ENCODE measurements at places on chromosomes 6 and 20.
A peak's percentile ranks its signal among the peaks of the same experiment; 100 is the strongest.

DNA sequence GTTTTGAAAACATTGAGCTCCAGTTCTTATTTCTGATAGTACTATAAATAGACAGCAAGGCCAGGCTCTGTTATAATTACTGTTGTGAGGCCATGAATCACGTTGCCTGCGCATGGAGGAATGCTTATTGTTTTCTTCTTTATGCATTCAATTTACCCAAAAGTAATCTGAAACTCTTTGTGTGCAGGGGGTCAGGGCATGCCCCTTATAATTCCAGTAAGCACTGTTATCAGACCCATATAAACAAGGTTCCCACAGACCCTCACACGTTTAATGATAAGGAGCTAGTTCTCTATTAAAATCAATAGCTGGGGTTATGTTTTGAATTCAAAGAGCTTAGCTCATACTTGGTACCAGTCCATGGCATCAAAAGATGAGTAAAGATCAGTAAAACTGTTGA lies 174.8 kb upstream of the ARG1 start:
- no peak for DNase-seq

DNA sequence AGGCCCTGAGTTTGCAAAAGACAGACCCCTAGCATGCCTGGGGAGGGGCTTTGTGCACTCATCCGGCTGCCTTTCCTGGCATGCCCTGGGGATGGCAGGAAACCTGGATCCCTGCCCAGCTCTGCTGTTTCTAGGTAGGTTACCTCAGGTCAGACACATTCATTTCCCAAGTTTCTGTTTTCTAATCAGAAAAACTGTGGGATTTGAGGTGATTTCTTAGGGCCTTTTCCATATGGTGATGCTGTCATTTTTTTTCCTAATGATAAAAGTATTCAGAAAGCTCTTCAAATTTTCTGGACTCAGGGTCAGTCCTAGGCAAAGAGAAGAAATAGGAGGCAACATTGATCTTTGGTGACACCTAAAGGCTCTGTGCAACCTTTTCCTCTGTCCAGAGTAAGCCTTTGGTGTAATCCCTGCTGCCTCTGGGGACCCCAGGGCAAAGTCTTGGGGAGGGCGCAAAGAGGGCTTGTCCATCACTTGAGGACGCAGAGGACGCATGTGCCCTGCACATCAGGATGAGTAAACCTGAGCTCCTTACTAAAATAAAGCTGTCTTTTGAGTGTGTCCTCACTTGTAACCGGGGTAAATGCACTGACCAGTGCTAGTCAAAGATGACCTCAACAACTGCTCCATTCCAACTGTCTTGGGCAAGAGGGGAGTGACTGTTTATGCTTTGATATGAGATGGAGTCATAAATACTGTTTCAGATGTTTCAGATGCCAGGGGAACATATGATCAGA lies 13.5 kb upstream of the TRAM2 start:
- no peak for DNase-seq

- DNase-seq: no peak
Observed at GRCh38 chr6:142635130-142635529, 309.8 kb downstream of the HIVEP2 start.

DNA sequence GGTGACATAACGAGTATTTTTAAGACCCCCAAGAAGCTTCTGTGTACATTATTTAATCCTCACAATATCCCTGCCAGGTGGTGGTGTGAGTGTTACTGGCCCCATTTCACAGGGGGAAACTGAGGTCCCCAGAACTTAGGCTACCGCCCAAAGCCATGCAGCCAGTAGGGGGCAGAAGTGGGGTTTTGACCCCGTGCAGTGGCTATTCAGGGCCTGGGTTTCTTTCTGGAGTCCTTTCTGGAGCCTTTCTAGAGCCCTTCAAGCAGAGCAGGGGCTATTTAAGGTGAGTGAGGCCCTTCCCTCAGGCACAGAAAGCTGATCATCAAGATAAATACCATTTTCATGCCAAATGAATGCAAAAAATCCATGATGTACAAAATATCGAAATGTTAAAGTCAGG lies 59.0 kb downstream of the CTCFL start:
- no peak for DNase-seq

- no peak for DNase-seq
Observed at GRCh38 chr6:45757443-45758130, 258.1 kb downstream of the CLIC5 start.

DNA sequence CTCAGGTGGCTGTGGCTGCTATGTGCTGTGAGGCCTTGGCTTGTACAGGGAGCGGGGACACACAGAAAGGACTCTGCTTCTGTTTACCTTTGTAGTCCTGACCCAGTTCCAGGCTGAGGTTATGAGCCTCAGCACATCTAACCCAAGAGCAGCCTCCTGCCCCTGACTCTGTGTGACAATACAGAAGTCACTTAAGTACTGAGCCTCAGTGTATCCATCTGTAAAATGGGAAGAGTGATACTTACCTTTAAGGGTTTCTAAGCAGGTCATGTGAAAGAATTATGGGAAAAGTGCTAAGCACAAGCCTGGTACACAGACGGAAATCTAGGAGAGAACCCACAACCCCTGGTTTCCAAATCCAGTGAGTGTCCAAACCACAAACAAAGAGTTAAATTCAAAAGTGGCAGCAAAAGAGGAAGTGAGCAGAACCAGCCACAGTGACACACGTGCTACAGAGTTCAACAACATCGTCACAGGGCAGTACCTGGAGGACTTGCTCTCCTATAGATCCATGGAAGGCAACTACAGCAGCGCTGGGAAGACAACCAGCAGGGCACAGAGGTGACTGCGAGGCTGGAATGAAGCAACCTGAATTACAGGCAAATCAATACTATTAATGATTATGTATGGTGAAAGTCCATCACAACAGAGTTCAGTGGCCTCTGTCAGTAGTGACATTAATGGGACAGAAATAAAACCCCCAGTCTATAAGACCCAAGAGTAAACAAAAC lies 12.5 kb downstream of the TRIM26 start:
- DNase-seq: no peak

GRCh38 chr6:15297895-15298590 lies 52.2 kb downstream of the JARID2 start:
- DNase-seq: no peak

GRCh38 chr6:1903780-1904465 lies 294.2 kb downstream of the FOXC1 start:
- DNase-seq: no peak

- DNase-seq: no peak
Observed at GRCh38 chr20:11205769-11206362, 532.1 kb upstream of the JAG1 start.

DNA sequence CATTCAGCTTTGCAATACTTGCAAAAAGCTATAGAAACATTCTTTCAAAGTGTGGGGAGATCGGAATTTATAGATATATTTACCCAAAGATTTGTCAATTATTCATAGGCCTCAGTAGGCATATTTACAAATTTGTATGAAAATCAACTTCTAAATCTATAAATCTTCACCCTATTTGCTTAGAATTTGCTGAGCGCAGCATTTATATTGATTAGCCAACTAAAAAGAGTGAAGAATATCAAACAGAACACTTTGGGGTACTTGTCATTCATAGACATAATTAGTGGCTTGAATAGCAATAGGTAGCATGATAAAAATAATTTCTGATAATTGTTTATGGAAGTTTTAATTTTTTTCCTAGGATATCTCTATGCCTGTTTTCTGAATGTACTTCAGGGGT lies 244.5 kb upstream of the SLC35B3 start:
- no peak for DNase-seq

GRCh38 chr20:20492521-20493332 lies 124.8 kb downstream of the INSM1 start:
- no peak for DNase-seq

- DNase-seq: peak; percentile 53
Observed at GRCh38 chr20:59782986-59783640, 150.3 kb downstream of the SYCP2 start.

DNA sequence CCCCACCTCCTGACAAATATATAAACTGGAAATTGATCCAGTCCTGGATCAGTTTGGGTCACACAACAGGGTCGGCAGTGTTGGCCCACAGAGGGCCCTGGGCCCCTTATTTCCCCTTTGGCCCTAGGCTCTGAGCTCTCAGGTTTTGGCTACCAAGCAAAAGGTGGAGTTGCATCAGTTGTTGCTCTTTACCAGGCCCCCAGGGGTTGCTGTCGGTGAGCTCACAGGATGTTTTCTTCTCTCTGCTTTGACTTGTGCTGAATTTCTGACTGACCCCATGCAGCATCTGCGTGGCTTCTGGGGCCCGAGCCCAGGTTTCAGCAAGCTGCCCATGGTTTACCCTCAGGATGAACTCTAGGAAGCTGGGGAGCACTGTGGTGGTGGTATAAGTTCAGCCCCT lies 44.6 kb downstream of the PPARD start:
- DNase-seq: no peak

DNA sequence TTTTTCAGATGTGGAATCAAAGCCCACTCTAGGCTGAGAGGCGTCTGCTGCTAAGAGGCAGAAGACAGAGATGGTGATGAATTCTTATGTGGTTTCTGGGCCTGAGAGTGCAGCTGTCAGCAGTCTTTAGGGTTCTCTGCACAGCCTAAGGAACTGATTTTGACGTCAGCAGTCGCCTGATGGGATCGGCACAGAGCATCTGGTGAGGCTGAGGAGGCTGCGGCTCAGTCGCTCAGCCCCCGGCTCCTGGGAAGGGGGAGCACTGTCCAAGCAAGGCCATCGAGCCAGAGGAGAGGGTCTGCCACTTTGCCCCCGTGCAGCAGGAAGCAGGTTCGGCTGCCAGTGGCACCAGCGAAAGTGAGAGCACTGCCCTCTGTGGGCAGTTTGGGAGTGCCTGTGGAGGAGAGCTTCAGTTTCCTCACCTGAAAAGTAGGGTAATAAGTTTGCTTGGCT lies 92.5 kb downstream of the TCP11 start:
- DNase-seq: no peak

DNA sequence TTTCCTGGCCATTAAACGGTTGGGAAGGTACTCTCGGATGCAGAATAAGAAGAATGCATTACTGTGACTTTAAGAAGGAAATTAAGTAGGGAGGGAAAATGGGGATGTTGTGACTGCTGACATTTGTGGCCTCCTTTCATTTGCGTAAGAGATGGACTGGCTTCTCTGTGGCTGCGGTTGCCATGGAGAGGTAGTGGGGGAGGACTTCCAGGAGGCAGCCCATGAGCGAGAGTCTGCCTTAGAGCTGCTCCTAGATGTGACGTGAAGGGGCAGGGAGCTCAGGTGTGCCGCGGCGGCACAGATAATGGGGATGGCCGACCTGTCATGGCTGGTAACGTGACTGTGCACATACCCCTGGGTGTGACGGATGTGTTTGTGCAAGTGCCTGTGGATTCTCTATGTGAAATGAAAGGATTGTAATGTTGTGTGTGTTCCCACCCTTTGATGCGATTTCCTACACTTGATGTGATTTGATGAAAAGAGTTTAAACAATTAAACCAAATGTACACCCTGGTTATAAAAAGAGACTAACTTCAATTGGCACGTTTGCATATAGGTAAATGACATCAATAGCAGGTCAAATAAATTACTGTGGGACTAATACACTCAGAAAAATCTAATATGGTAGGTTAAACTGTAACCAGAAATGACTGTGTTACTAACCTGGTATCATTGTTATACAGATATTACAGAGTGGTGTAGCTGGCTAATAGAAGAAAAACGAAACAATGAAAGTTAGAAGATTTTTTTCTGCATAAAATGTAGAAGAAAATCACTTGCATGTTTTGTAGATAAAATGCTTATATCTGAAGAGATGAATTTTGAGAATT lies 48.9 kb downstream of the HIVEP1 start:
- DNase-seq: peak; percentile 78

GRCh38 chr20:50312682-50313521 lies 122.3 kb downstream of the CEBPB start:
- DNase-seq: no peak

DNA sequence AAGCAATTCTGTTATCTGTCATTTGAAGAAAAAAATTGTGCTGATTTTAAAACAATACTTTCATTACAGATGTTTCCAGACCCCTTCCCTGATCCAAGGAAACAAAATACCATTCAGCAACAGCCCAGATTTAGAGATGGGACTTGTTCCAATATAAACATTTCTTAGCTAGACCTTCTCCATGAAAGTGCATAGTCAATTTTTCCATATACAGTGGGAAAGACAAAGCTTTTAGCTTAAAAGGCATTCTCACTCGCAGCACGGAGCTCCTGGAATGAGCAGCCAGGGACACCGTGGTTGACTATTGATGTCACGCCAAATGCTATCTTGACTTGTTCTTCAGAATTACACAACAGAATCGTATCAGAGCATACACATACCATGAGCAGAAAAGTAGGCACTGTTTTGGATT lies 21.5 kb downstream of the LAMA4 start:
- DNase-seq: no peak

- DNase-seq: no peak
Observed at GRCh38 chr20:20546402-20546801, 166.0 kb downstream of the RALGAPA2 start.

- no peak for DNase-seq
Observed at GRCh38 chr20:39534846-39535245, 572.7 kb downstream of the DHX35 start.

DNA sequence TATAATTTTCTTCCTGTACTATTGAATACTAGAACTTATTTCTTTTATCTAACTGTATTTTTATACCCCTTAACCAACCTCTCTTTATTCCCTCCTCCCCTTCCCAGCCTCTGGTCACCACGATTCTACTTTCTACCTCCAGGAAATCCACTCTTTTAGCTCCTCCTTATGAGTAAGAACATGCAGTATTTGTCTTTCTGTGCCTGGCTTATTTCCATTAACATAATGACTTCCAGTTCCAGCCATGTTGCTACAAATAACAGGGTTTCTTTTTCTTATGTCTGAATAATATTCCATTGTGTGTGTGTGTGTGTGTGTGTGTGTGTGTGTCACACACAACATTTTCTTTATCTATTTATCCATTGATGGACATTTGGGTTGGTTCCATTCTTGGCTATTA lies 152.3 kb upstream of the OLIG3 start:
- DNase-seq: no peak

DNA sequence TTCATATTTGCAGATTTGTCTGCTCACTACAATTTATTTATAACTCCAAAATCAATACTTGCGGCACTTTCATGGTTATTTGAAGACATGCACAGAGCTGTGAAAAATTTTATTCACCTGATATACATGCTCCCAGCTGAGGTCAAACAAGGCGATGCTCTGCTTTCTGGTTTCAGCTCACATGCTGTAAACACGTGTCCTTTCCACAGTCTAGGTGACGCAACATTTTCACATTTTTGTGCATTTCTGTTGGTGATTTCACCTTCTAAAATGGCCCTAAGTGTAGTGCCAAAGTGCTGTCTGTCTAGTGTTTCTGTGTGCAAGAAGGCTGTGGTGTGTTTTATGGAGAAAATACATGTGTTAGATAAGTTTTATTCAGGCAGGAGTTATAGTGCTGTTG lies 650.5 kb downstream of the RNF144B start:
- no peak for DNase-seq

- DNase-seq: no peak
Observed at GRCh38 chr20:62357187-62357667, 9.9 kb downstream of the LAMA5 start.

Measured in activated CD4-positive, alpha-beta T cell treated with anti-CD3 and anti-CD28 coated beads, Interleukin-2, amount 50 U/mL, for 48 hours (primary cell).